Hematopoietic multipotent progenitor cell treated with erythropoietin and hydrocortisone succinate and interleukin-3 and kit ligand, for 17 days (in vitro differentiated cells): ENCODE measurements at places on chromosomes 7 and 10.

- no peak for DNase-seq
Measured at GRCh38 chr7:26237035-26237807, 35.7 kb downstream of the CBX3 start.

- DNase-seq, result no peak
Measured at GRCh38 chr10:86334488-86335085, 32.0 kb downstream of the GRID1 start.

DNA sequence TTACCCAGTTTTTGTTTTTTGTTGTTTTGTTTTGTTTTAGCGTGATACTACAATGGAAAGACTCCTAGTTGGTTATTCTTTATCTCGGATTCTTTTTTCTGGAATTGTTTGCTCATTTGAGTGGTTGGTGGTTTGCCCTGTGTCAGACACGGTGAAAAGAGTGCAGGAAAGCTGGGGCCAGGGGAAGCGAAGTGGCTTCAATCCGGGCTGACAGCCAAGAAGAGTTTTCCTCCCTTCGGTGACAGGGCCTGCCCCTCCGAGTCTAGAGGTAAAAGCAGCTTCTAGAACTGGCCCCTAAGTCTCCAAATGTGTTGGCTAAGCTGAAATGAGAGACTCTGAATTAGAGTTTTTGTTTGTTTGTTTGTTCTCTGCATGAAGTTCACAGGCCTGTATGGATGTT lies 5.7 kb upstream of the AP5Z1 start:
- no peak for DNase-seq

DNA sequence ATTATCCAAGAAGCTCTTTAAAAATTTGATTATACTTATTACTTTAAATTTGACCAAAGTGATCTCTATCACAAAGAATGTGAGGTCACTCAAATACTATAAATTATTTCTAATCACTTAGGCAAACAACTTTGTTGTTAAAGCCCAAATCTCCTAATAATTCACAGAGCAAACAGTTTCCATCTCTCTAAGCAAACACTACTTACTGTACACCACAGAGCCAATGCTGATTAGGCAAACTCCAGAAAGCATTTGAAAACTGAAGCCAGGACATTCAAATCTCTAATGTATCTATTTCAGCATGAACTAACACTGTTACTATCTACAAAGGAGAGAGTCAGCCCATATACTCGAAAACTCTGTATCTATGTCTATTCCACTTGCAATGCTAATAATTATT lies 107.1 kb downstream of the RNF32 start:
- no peak for DNase-seq

DNA sequence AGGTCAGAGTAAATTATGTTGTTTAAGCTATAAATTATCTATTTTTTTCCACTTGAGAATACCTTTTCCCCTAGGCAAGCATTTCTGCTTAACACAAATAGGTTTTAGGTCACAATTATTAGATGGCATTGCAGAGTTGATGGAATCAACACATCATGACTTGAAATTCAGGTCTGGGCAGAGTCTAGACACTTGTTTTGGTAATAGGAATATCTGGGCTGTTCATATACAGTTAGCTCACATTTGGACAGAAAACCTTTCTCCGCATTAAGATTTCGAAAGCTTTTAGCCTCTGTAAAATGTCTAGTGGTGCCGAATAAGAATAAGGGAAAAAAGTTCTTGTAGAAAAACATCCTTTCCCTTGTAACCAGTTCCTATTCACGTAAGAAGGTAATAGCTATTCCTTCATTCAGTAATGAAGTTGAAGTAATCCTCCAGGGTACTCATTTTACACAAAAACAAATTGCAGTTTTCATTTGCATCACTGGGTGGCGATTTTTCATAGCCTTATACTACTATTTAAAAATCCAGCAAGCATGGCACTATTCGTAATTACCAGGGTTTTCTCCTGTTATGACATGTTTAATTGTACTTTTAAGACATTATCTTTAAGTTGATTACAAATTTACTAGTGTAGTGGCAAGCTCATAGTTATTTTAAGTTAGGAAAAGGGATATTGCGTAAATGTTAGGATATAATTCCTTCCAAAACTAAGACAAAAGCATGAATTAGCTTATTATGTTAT lies 37.0 kb downstream of the RPA3 start:
- peak; percentile 91 for DNase-seq

- no peak for DNase-seq
Measured at GRCh38 chr10:123249894-123250293, 95.7 kb downstream of the BUB3 start.

GRCh38 chr7:113370910-113371309 lies 252.6 kb upstream of the SMIM30 start:
- no peak for DNase-seq

GRCh38 chr7:7188091-7188490 lies 5.7 kb downstream of the C1GALT1 start:
- DNase-seq, result no peak

DNA sequence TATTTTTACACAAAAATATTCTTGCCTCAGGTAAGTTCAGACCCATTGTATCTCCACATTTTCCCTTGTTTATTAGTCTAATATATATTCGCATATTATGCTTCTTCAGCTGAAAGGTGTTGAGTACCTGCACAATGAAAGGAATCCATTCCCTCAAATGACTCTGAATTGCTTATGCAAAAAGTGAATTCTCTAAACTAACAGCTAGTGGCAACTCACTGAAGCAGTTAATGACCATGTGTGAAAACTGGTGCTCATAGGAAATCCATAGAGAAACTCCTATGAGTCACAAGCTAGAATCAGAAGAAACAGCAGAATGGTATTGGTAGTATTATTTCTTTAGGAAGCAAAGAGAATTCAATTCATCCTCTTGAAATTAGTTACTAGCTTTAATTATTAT lies 33.5 kb upstream of the RNF148 start:
- no peak for DNase-seq

DNA sequence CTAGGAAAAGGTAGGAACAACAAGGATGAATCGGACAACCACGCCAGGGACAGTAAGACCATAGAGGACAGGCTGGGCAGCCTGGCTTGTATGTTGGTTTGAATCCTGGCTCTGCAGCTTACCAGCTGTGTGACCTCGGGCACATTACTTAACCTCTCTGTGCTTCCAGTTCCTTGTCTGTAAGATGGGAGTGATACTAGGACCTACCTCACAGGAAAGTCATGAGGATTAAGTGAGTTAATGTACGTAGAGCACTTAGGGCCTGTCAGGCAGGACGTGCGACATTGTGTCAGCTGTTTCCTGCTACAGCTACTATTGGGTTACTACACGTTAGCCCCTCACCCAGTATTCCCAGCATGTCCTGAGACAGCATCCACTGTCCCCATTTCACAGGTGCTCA lies 32.1 kb downstream of the PLAC9 start:
- no peak for DNase-seq

GRCh38 chr10:103442031-103442461 lies 10.1 kb downstream of the CALHM2 start:
- DNase-seq, result no peak

- DNase-seq, result no peak
Measured at GRCh38 chr10:35409094-35409582, 72.8 kb downstream of the CCNY start.

DNA sequence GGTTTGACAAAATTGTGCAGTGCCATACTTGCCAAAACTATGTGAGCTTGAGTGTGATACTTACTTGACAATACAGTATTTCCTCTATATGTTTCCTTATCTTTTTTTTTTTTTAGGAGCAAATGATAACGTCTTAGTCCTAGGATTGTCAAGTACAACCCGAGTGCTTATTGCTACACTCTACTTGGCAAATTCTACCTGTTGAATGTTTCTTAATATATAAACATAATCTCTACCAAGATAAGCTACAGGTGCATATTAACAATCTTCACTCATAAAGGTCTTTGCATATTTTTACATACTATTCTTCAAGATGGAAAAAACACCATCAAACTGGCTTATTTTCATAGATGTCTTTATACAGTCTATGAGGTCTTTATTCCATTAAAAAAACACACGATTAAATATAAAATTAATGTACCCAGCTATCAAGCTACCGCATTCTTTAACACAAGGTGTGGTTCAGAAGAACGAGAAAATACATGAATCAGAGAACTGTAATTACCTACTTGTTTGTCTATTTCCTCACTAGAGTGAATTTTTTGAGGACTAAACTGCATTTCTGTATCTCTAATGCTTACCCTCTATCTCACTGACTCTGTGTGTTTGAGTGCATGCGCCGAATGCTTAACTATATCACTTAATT lies 76.1 kb upstream of the PDSS1 start:
- no peak for DNase-seq

DNA sequence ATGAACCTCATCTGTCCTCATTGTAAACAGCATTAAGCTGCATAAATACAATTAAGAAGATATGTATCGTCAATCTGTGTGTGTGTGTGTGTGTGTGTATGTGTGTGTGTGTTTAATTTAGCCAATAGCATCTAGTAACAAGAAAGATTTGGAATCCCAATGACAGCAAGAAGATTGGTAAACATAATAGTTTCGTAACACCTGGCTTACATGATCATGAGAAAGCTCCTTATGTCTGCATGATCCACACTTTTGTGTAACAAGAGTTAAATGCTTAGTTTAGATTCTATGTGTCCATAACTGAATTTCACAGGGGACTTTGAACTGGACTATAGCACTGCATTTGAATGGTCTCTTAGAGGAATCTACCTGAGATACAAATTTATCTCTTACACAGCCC lies 191.0 kb upstream of the BET1 start:
- no peak for DNase-seq

DNA sequence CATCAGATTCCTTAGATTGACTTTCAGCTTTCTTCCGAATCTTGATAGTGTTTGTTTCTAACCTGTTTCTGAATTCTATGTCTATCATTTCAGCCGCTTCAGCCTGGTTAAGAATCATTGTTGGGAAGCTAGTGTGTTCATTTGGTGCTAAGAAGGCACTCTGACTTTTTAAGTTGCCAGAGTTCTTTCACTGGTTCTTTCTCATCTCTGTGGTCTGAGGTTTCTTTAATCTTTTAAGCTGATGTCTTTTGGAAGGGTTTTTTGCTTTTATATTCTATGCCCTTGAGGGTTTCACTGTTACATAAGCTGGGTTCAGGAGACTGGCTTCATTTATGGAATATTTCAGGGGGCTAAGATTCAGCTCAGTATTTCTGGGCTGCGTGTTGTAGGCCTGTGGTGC lies 104.5 kb upstream of the PRSS58 start:
- DNase-seq, result no peak

DNA sequence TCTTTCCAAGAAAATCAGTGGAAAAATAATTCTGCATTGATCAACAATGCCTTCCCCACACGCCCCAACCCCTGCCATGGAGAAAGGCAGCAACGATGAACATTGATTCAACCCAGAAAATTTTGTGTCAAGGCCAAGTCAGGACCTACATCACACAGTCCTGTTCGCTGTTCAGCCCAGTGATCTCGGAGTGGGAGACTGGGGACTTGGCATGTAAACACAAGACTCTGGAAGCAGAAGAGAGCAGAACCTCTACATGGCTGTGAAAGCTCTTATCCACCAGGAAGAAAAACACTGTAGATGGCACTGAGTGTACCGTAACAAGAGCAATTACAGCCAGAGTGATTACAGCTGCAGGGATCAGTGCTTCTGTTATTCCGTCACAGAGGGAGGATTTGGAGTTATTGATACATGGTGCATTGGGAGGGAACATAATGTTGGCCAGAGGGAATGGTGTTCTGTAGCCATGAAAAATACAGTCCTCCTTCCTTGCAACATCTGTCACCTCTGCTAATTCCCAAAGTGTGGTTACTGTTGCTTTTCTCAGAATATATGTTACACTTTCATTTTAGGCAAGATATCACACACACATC lies 136.6 kb downstream of the IQUB start:
- DNase-seq, result no peak

- DNase-seq, result no peak
Measured at GRCh38 chr10:118151461-118151860, 104.7 kb upstream of the RAB11FIP2 start.

DNA sequence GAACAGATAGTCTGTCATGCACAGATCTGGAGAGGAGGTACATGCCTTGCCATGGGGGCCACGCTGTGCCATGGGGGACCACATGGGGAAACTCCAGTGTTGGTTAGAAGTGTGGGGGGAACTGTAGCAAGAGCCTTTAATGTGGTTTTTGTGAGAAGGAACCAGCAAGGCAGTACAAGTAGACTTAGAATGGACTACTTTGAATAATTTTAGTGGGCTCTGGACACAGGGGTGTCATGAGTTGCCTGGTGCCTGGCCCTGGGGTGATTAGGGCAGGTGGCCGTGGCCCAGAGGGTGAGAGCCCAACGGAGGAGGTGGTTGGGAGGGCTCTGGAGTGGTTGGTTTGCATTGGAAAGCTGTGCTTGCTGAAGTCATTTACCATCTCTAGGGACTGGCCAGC lies 77.2 kb downstream of the CXCL12 start:
- DNase-seq, result no peak

DNA sequence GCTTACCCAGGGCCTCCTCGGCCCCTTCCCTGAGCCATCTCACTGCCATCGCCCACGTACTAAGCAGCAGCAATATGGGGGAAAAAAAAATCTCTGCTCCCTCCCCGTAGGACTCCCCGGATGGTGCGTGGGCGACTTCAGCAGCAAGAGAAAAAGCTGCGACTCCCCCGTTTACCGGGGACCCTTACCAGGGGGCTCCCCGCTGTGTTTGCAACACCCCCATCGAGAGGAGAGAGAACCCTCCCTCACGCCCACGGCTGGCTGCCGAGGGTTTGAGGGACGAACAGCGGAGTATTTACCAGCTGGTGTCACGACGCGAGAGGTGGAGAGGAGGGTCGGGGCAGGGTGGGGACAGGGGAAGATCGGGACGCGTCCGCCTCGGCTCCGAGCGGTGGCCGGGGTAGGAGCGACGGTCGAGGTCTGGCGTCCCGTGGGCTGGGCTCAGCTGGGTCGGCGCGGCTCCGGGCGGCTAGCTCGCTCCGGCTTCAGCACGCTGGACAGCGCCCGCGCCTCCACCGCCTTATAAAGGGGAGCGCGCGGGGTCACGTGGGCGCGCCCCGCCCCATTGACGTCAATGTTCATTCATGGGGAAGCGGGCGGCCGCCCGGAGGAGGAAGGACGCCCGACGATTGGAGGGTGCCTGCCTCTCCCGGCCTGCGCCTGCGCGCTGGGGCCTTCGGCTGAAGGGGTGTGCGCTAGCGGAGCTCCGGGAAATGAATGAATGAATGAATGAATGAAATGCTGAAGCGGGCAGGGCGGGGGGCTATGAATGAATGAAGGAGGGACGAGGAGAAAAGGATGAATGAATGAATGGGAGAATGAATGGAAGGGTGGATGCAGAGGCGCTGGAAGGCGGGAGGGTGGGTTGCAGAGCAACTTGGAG lies at the start of gene VGF:
Gene VGF, minus strand, starts transcription at position 495 of the 883 bp plus-strand sequence. CDS start 726 bp downstream, outside the sequence.
- peak; percentile 86 for DNase-seq

GRCh38 chr10:112373912-112374338 lies at the start of gene ACSL5:
Gene ACSL5 (plus strand): TSS chr10:112374116. CDS start chr10:112394947, 20,831 bp downstream.
- no peak for DNase-seq

GRCh38 chr10:132648072-132648850 lies 110.7 kb downstream of the INPP5A start:
- no peak for DNase-seq
